NCI-H1092 treated with DMSO at 0.1 percent for 48 hours (cell line): ENCODE measurements at places on chromosomes 3 and 15.

DNA sequence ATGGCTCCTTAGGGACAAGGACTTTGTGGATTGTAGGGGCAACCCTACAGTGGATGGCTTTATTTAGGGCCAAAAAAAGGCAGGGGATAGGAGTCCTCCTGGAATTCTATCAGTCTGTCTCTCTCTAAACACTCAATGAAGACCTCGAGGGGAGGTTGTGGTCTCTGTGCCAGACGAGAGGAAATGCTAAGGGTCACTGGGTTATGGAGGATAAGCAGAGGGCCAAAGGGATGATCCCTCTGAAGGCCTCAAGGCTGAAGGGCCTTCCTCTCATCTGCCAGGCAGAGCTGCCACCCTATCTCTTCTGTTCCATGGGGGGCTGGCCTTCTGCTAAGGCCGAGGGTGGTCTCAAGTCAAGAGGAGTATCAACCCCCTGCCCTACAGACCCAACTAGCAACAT is 27.0 kb downstream of the PLXNB1 start:
- no peak for DNase-seq

DNA sequence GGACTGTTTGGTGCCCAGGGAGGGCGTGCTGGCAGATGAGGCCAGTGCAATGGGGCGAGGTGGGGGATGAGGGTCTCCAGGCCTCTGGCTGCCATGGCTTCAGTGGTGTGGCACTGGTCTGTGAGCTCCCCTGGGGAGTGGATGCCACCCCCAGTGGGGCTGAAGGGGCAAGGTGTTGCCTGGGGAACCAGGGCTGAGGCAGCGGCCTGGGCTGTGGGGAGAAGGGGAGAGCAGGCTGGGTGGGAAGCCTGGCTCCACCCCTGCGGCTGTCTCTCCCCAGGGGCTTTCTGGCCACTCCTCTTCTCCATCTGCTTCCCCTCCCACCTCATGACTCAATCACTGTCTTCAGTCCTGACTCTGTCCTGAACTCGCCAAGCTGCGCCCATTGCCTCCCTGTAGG is 88.4 kb upstream of the TLE3 start:
- no peak for DNase-seq

- no peak for DNase-seq
Measured at GRCh38 chr3:4708230-4708629, 215.1 kb downstream of the ITPR1 start.

GRCh38 chr3:64209866-64210621 is 15.2 kb downstream of the PRICKLE2 start:
- DNase-seq, result no peak

DNA sequence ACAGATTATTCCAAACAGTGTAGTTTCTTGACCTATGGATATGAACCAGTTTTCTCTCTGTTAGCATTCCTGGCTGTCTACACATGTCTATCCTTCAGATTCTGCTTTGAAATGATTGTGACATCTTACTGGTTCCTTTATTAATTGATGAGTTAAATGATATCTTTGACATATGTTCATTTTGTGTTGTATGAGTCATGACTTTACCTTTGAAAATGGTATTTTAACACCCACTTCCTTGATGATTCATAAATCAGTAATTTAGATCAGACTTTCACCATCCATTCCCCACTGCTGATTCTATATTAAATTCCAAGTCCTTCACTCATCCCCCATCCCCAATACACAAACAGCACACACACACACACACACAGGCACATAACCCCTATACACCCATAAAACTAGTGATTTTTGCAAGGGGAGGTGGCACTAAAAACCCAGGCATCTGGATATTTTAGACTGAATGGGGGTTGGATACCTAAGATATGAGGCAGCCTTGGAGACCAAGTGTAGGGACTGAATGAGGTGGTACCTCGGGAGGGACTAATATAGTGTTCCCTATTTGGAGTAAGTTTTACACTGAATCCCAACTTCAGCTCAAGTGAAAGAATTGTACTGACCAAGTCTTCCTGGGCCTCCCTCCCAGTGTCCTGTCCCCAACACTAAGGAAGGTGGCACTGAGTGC is 9.7 kb downstream of the CCK start:
- no peak for DNase-seq
